ENCODE measurements at places on chromosomes 5 and 9.

DNA sequence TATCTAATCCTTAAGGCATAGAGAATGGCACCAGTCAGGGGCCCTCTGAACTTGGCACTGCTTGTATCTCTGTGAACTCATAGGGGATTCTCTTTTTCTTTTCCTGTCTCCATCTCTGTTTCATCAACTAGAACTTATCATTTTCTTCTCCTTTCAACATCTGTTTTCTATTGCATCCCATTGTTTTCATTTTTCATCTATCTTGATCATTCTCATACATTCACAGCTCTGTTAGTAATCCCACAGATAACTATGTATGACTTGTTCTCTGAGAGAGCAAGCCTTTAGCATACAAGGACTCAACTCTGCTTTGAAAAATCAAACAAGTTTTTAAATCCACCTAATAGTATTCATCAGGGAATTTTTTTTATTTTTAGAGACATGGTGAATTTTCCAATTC is 264.3 kb downstream of the ARRDC3 start:
- no peak for ATAC-seq

- no peak for ATAC-seq
Observed at GRCh38 chr9:132156262-132156661, 5.6 kb upstream of the NTNG2 start.

- ATAC-seq = no peak
Observed at GRCh38 chr5:17482790-17483189, 15.2 kb upstream of the TAF11L2 start.

DNA sequence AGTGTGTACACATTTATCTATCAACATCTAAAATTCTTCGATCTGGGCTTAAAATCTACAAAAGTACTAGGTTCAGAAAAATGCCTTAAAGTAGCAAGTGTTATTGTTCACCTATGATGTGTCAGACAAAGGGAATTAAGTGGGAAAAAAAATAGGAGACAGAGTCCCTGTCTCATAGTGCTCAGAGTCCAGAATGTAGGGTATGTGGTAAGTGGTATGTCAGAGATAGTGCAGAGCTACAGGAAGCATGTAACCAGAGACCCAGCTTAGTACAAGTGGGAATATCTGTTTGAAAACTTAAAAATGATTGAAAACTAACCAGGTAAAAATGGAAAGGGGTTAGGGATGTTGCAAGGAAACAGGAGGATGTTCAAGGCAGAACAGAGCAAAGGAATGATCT is 482.8 kb downstream of the ELAVL2 start:
- no peak for ATAC-seq

- no peak for ATAC-seq
Observed at GRCh38 chr9:94054716-94055115, 29.5 kb upstream of the PTPDC1 start.
